Lower lobe of right lung (tissue), 2 donors: ENCODE measurements at places on chromosomes 1 and 21. TPM values are rescaled to one million over a fixed set of nuclear protein-coding genes. Genes with fewer than 3 reads are reported as not detected.

DNA sequence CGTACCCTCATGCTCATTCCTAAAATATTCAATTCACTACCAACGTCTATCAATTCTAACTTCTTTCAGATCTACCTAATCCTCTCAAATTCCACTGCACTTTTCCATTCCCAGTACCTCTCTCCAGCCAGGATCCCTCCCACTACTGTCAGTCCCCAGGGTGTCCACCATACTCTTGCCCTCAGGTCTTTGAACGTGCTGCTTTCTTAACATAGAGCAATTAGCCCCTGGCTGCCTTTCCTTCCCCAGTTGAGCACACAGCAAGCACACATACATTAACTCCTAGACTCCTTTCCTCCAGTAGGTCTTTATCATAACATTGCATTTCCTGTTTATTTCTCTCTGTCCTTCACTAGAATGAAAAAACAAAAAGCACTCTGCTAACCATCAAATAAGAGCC, 126.7 kb downstream of the NTNG1 start:
- H3K4me3 ChIP-seq = no peak overlapping the region
- no peaks in the 10 kb centered on the region for H3K4me1 ChIP-seq
- no peak for DNase-seq
- H3K27me3 ChIP-seq = no peaks in the 10 kb centered on the region
- H3K36me3 ChIP-seq = no peaks in the 10 kb centered on the region

- DNase-seq = no peak
- no peaks in the 10 kb centered on the region for H3K27me3 ChIP-seq
- no peak overlapping the region for H3K27ac ChIP-seq
- no peaks in the 10 kb centered on the region for H3K4me1 ChIP-seq
- H3K36me3 ChIP-seq = no peaks in the 10 kb centered on the region
Measured at GRCh38 chr1:78682496-78682895, 32.9 kb downstream of the IFI44 start.

DNA sequence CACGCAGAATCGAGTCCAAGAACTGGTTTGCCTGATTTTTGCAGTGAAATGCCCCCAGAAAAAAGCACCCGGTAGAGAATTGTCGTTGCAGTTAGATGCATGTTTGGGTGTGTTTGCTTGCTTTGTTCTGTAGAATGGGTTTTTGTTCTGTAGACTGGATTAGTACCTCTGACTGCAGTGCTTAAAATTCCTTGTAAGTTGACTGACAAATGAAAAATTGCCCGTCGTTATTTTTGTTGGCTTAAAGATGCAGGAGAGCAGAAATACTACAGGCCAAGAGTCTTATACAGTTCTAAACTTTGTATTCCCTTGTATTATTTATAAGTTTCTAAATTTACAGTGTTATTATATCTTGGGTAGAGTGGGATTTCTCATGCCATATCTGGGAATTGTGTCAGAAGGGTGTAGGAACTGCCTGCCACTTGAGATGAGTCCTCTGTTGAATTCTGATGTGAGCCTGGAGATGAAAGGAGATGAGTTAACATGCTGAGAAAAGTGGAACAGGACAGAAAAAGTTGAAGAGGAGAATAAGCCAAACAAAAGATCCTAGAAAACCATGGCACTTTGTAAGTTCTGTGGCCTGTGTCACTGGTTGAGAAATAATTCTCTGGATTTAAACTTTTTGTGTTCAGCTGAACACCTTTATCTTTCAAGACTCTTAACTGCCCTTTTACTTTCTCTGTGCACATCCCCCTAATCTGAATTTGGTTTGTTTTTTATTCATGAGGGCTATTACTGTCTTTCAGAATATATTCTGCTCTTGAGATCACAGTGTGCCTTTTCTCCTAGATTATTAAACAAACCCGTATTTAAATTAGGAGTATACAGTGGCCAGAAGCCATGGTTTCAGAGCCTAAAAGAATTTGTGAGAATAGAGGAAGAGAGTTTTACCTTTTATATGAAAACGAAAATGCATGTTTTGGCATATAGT, 1.4 kb downstream of the DESI2 start:
- H3K27ac ChIP-seq = peak overlapping the region; percentile 96
- no peaks in the 10 kb centered on the region for H3K27me3 ChIP-seq
- peak overlapping the region; percentile 80 for H3K4me3 ChIP-seq
- H3K36me3 ChIP-seq = no peaks in the 10 kb centered on the region
- H3K4me1 ChIP-seq = peaks cover 61% of the 10 kb centered on the region
- no peak for DNase-seq

DNA sequence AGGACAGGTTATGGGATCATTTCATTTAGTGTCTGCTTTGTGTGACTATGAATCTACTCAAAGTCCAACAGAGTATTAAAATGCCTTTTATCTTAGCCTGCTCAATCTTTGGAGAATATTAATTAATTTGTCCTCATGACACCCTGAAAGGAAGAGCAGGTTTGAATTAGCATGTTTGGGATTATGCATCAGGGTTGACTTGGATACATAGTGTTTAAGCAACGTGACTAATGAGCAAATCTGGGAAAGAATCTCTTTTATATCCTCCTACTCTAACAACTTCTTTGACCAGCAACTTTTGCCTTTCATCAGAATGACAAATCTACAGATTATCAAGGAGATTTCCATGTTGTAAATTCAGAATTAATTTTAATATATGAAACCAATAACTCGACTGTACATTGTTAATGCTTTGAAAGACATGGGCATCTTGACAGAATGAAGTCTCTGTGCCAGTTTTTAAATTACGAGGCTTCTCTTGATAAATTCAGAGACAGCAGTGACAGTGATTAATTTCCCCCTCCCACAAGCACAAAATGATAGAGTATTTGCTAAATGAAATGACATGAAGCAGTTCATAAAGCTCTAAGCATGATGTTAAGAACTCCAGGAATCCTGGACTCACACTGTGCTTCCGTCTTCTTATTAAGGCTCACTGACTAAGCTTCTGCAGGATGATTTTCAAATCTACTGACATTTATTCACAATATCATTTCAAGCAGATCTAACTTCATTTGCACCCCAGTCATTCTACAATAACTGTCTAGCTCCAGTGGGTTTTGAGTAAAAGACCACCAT, 156.5 kb downstream of the PCNX2 start:
- H3K27ac ChIP-seq = no peak overlapping the region
- H3K4me1 ChIP-seq = no peaks in the 10 kb centered on the region
- no peaks in the 10 kb centered on the region for H3K27me3 ChIP-seq
- DNase-seq = no peak

GRCh38 chr21:38780879-38781278, 24.9 kb upstream of the ETS2 start:
- H3K4me1 ChIP-seq = no peaks in the 10 kb centered on the region
- H3K4me3 ChIP-seq = no peak overlapping the region
- H3K36me3 ChIP-seq = no peaks in the 10 kb centered on the region
- H3K27me3 ChIP-seq = no peaks in the 10 kb centered on the region

DNA sequence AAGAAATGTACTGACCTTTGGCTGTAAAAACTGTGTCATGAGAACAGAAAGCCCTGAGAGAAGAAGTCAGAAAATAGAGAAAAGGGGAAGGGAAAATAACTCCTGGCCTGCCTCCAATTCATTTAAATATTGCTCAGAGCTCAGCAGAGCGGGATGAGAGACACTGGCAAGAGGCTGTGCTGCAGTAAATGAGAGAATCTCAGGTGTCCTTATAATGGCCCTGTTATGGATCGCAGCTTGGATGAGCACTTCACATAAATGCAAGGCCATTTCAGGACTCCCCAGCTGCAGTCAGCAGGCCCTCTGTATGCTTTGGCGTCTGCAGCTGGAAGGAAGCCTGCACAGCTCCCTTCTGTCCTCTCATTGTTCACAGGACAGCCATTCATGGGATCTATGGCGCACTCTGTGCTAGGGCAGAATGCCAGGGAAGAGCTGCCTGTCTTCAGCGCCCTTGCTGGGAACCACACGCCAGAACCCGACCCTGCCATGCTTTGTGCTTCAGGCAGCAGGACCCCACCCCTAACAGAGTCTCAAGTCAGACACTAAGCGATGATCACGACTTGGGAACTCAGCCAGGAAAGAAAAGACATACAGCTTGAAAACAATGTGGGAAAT, 20.7 kb upstream of the ABCB10 start:
- H3K27ac ChIP-seq = peak overlapping the region; percentile 51
- no peaks in the 10 kb centered on the region for H3K36me3 ChIP-seq
- H3K4me1 ChIP-seq = peaks cover 28% of the 10 kb centered on the region
- no peak for DNase-seq

GRCh38 chr1:174232761-174233160, 73.4 kb downstream of the RABGAP1L start:
- no peak for DNase-seq
- no peaks in the 10 kb centered on the region for H3K4me1 ChIP-seq
- peaks cover 8% of the 10 kb centered on the region for H3K36me3 ChIP-seq
- H3K27me3 ChIP-seq = no peaks in the 10 kb centered on the region
- H3K27ac ChIP-seq = no peak overlapping the region
- no peak overlapping the region for H3K4me3 ChIP-seq

The LRRC38 gene
- total RNA-seq = not detected

The CDKN2C gene
- 9.2 TPM for total RNA-seq

The CSTB gene
- 154 TPM for total RNA-seq

The DIO1 gene
- total RNA-seq = not detected

The LGALS8 gene
- total RNA-seq = 72.3 TPM

The FCER1A gene
- total RNA-seq = 8.8 TPM

The KCNN3 gene
- total RNA-seq = 4.4 TPM

The KLF17 gene
- 0.47 TPM for total RNA-seq
